ENCODE measurements at places on chromosomes 3 and 15. TPM values are rescaled to one million over a fixed set of nuclear protein-coding genes. Genes with fewer than 3 reads are reported as not detected.
A peak's percentile ranks its signal among the peaks of the same experiment; 100 is the strongest.

DNA sequence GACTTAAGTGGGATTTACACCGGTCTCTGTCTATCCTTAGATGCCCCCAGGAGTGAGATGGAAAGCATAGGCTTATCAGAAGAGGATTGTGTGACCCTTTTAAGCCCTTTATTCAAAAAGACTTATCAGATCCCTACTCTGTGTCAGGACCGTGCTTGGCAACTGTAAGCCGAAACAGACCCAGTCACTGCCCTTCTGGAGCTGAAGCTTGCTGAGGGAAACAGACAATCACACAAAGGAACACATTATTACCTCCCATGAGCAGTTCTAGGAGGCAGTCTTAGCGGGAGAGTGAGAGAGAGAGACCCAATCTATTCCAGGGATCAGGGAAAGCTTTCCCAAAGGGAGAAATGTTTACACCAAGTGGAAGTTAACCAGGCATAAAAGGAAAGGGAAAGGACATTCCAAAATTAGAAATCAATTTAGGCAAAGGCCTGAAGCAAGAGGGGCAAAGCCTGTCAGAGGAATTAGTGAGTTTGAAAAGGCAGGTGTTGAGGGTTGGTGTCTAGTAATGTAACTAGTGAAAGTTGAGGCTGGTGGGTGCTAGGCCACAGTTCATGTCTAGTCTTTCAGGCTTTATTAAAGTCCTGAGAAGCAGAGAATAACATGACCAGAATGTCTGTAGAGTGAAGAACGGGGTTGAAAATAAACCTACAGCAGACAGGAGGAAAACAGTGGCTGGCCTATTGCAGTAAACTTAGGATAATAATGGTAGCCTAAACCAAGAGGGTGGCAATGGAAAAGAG, 86.7 kb downstream of the THBS1 start:
- DNase-seq: no peak

- DNase-seq: peak; percentile 36
Measured at GRCh38 chr3:81277853-81278252, 483.6 kb downstream of the GBE1 start.

DNA sequence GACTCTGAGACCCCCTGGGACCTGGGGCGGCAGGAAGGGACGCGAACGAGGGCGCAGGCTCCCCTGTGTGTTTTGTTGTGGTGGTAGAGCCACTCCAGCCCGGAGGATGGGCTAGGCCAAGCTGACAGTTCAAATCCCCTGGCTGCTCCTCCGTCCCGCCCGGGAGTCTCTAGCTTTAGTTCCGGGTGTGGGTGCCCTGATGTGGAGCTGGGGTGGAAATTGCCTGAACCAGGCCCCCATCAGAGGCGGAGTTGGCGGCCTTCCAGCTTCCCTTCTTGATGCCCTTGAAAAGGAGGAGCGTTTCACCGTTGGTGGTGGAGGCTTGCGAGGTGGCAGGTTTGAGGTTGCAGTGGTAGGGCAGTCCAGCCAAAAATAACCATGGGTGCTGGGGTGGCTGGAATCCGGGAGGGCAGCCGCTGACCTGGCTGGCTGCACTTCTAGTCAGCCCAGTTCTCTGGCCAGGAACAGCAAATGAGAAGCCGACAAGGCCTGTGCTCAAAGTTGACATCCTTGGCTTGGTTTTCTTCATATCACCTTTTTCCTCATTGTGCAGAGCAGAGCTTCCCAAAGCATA, 817 bp downstream of the CLK3 start:
- no peak for DNase-seq

DNA sequence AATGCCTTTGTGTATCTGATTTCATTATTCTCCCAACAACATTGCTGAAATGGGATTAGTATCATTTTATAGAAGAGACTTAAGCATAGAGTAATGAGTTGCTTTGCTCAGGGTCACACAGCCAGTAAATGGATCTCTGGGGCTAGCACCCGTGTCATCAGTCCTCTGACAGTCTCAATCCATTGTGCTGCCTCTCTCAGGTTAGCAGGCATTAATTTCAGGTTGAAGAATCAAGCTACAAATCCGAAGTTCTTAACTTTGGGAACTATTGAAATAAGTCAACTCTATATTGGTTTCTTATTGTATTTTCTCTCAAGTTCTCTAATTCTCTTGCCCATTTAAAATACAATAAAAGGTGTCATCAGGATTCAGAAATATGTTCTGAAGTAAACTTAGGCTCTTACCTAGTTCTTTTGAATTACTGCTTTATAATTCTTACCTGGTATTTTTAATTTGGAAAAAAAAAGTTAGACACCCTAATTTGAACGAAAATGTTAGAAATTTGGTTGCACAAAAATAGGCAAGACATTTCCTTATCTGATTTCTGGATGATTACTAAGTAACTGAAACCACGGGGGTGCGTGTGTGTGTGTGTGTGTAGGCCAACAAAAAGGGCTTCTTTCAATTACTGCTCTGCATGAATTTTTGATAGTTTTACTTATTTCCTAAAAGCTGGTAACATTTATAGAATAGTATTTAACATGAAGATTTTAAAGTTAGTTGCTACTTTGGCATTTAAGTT, 189.8 kb downstream of the MBNL1 start:
- no peak for DNase-seq

ARRDC4 gene
- 0.85 TPM for total RNA-seq

Measured in pulmonary artery endothelial cell (primary cell).